ENCODE measurements at places on chromosomes 3 and 15. TPM values are rescaled to one million over a fixed set of nuclear protein-coding genes. Genes with fewer than 3 reads are reported as not detected.

FMN1 gene
- total RNA-seq: 0.84 TPM

GRCh38 chr3:150330174-150330573, 77.9 kb upstream of the TSC22D2 start:
- H3K4me1 ChIP-seq: no peaks in the 10 kb centered on the region
- no peak for DNase-seq
- no peak overlapping the region for H3K27ac ChIP-seq
- H3K36me3 ChIP-seq: no peaks in the 10 kb centered on the region
- H3K4me3 ChIP-seq: no peak overlapping the region

GRCh38 chr3:185728630-185729336, 96.1 kb downstream of the IGF2BP2 start:
- H3K4me1 ChIP-seq: no peaks in the 10 kb centered on the region
- H3K27ac ChIP-seq: no peak overlapping the region
- H3K27me3 ChIP-seq: no peaks in the 10 kb centered on the region
- no peak for DNase-seq

- H3K36me3 ChIP-seq: no peaks in the 10 kb centered on the region
- no peak for DNase-seq
- H3K4me3 ChIP-seq: no peak overlapping the region
- H3K27me3 ChIP-seq: no peaks in the 10 kb centered on the region
Measured at GRCh38 chr15:99168601-99169580, 64.0 kb downstream of the SYNM start.

GRCh38 chr3:172142051-172142863, 102.9 kb downstream of the FNDC3B start:
- H3K27me3 ChIP-seq: no peaks in the 10 kb centered on the region
- no peaks in the 10 kb centered on the region for H3K36me3 ChIP-seq
- no peak for DNase-seq
- peaks cover 28% of the 10 kb centered on the region for H3K4me1 ChIP-seq
- no peak overlapping the region for H3K27ac ChIP-seq
- H3K4me3 ChIP-seq: no peak overlapping the region

PATL2 gene
- 62.8 TPM for total RNA-seq

RPP25 gene
- 2.6 TPM for total RNA-seq

ITGB5 gene
- 3.4 TPM for total RNA-seq

RPUSD3 gene
- total RNA-seq: 63.3 TPM

GRCh38 chr3:46955801-46956259, 20.7 kb downstream of the CCDC12 start:
- H3K4me3 ChIP-seq: no peak overlapping the region
- H3K4me1 ChIP-seq: peaks cover 91% of the 10 kb centered on the region
- no peaks in the 10 kb centered on the region for H3K27me3 ChIP-seq

DNA sequence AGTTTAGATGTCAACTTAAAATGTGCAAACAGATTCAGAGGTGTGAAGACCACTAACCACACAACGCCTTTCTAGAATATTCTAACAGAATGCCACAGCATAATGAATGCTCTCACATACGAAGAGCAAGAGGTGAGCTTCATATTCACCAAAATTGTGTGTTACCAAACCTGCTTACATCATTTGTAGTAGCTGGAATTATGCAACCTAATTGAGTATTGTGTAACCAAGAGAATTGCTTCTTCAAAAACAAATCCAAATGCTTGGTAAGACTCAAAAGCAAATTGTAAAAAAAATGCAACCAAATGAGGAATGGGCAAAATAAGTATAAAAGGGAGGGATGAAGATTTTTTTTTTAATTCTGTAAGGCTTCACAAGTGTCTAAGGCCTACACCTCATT, 160.7 kb downstream of the TAFA4 start:
- H3K4me1 ChIP-seq: no peaks in the 10 kb centered on the region
- DNase-seq: no peak
- H3K4me3 ChIP-seq: no peak overlapping the region
- H3K27ac ChIP-seq: no peak overlapping the region
- no peaks in the 10 kb centered on the region for H3K36me3 ChIP-seq
- H3K27me3 ChIP-seq: no peaks in the 10 kb centered on the region

DNA sequence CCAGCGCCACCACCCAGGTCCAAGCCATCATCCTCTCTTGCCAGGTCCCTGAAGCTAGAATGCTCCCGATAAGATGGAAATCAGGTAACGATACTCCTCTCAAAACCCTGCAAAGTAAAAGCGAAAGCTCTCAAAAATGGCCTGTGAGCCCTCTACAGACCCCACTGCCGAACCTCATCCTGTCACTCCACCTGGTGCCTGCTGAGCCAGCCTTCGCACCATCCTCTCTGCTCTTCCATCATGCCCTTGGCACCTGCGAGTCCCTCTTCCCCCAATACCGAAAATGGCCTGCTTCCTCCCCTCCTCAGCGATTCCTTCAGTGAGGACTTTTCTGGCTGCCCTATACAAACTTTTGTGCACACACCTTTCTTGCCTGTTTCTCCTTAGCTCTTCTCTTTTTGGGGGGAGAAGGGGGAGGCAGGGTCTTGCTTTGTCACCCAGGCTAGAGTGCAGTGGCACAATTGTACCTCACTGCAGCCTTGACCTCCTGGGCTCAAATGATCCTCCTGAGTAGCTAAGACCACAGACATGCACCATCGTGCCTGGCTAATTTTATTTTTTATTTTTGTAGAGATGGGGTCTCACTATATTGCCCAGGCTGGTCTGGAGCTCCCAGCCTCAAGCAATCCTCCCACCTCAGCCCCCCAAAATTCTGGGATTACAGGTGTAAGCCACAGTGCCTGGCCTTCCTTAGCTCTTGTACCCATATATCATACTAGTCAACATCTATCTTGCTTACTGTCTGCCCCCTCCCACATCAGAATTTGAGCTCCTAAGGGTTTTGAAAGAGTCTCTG, 3.0 kb downstream of the IDH2 start:
- peak; percentile 65 for DNase-seq
- H3K27ac ChIP-seq: peak overlapping the region; percentile 65
- peaks cover 76% of the 10 kb centered on the region for H3K4me1 ChIP-seq
- no peaks in the 10 kb centered on the region for H3K27me3 ChIP-seq

DNA sequence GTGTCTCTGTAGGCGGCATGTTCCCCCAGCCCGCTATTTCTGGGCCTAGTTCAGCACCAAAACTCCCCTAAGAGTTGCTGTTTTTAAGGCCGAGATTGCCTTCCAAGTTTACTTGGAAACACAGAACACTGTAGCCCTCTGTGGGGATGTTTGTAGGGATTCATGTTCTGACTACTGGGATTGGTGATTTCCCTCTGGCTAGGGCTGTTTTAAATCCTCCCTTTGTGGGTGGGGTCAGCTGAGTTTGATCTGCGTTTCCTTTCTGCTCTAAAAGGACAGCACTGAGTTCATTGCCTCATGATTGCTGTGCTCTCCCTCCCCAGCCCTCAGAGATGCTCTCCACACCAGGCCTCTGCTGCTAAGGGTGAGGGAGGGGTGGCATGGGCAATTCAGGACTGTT, 640.6 kb upstream of the DPPA4 start:
- no peaks in the 10 kb centered on the region for H3K4me1 ChIP-seq
- H3K27ac ChIP-seq: no peak overlapping the region
- no peak for DNase-seq
- no peaks in the 10 kb centered on the region for H3K36me3 ChIP-seq
- H3K27me3 ChIP-seq: no peaks in the 10 kb centered on the region

DNA sequence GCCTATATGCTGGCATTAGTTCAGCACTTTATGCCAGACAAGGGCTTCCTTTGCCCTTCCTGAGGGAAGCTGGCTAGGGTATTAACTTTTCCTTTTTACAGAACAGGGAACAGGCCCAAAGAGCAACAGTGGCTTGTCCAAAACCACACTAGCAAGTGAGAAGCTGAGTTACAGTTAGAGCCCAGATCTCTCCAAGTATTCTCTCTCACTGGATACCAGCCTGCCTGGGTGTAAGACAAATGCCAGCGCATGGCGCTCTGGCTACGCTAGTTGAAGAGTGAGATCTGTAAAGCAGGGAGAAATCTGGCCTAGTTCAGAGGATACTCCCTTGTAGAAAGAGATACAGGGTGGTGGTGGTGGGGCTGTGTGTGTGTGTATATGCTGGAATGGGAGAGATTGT, 38.4 kb downstream of the RAB11A start:
- no peak overlapping the region for H3K27ac ChIP-seq
- no peaks in the 10 kb centered on the region for H3K4me1 ChIP-seq
- no peak overlapping the region for H3K4me3 ChIP-seq
- H3K27me3 ChIP-seq: no peaks in the 10 kb centered on the region
- H3K36me3 ChIP-seq: peaks cover 11% of the 10 kb centered on the region
- DNase-seq: no peak

- no peak overlapping the region for H3K27ac ChIP-seq
- no peaks in the 10 kb centered on the region for H3K36me3 ChIP-seq
- H3K4me1 ChIP-seq: peaks cover 4% of the 10 kb centered on the region
- H3K27me3 ChIP-seq: peaks cover under 1% of the 10 kb centered on the region
Measured at GRCh38 chr3:113213896-113214587, 2.7 kb downstream of the BOC start.

DNA sequence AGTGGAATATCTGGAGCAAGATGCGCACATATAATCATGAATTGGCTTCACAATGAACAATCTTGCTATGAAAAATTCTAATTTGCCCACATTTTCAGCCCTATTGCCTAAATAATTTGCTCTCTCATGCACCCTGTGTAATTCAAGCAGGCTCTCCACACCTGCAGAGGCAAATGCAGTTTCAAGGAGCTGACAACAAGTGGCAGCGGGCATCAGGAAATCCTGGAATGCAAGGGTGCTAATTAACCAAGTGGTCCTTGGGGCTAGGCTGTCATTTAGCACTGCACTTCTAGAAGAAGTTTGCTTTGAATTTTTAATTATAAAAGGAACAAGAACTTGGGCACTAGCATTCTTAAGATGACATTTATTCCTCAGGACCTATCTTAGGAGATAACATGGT, 56.3 kb upstream of the ICE2 start:
- H3K4me1 ChIP-seq: peaks cover 99% of the 10 kb centered on the region
- no peaks in the 10 kb centered on the region for H3K27me3 ChIP-seq
- no peak overlapping the region for H3K4me3 ChIP-seq
- no peak for DNase-seq
- no peak overlapping the region for H3K27ac ChIP-seq
- H3K36me3 ChIP-seq: no peaks in the 10 kb centered on the region

RTP3 gene
- total RNA-seq: not detected

GOLIM4 gene
- 0.25 TPM for total RNA-seq

EIF2B5 gene
- total RNA-seq: 82.3 TPM

DNA sequence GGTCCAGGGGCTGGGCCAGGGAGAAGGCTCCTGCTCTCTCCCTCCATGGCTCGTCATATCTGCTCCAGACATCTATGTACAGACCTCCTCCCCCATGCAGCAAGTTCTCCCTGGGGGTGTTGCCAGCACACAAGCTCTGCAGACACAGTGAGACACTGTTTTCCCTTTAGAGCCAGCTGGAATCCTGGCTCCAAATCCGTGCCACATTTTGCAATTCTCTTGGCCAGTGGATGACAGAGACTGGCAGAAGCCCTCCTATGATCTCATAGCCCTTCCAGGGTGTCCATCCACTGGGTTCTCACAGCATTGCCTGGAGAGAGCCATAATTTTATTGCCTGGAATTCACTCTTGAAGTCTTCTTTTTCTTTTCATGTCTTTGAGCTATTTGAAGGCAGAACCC, 203.9 kb downstream of the TLE3 start:
- no peak for DNase-seq
- H3K4me1 ChIP-seq: no peaks in the 10 kb centered on the region
- H3K27me3 ChIP-seq: no peaks in the 10 kb centered on the region
- no peaks in the 10 kb centered on the region for H3K36me3 ChIP-seq
- no peak overlapping the region for H3K27ac ChIP-seq

NPTN gene
- total RNA-seq: 36.5 TPM
